ENCODE measurements at places on chromosomes 1 and 21.

- DNase-seq, result no peak
Observed at GRCh38 chr1:32990887-32991286, 26.3 kb upstream of the RNF19B start.

- DNase-seq, result no peak
Observed at GRCh38 chr1:159121526-159121925, 45.0 kb upstream of the AIM2 start.

GRCh38 chr1:7580923-7581753 lies 190.0 kb upstream of the VAMP3 start:
- DNase-seq, result no peak

DNA sequence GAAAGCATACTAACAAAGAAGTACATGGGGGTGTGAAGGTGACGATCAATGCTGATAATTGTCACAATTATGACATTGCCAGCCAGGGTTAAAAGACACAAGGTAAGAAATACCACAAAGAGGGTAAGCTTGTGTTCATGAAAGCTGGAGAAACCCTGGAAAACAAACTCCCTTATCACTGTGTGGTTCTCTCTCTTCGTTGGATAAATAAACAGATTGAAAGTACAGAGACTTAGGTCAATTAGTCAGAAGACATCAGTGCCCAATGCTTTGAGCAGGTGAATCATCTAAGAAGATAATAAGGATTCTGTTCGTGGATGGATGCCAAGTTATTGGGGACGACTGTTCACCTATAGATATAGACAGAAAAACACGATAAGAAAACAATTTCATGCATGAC lies 22.4 kb upstream of the FCER1A start:
- no peak for DNase-seq

- DNase-seq, result no peak
Observed at GRCh38 chr1:220682901-220683576, 7.1 kb upstream of the C1orf115 start.

DNA sequence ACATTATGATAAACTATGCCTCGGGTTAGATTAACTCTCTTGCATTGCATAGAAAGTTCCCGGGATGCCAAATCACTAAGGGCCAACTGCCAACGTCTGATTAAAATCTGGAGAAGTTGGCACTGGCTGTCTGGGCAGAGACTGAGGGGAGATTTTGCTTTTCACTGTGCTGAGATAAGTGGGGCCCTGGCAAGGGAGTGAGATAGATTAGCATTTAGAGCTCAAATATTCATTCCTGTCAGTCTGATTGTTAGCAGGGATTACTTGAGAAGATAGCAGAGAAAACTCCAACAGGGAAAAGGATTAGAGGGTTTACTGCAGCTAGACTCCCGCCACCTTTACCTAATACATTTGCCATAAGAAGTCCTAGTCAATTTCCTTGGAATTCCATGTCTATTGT lies 714.1 kb upstream of the CHRM3 start:
- peak; percentile 47 for DNase-seq

DNA sequence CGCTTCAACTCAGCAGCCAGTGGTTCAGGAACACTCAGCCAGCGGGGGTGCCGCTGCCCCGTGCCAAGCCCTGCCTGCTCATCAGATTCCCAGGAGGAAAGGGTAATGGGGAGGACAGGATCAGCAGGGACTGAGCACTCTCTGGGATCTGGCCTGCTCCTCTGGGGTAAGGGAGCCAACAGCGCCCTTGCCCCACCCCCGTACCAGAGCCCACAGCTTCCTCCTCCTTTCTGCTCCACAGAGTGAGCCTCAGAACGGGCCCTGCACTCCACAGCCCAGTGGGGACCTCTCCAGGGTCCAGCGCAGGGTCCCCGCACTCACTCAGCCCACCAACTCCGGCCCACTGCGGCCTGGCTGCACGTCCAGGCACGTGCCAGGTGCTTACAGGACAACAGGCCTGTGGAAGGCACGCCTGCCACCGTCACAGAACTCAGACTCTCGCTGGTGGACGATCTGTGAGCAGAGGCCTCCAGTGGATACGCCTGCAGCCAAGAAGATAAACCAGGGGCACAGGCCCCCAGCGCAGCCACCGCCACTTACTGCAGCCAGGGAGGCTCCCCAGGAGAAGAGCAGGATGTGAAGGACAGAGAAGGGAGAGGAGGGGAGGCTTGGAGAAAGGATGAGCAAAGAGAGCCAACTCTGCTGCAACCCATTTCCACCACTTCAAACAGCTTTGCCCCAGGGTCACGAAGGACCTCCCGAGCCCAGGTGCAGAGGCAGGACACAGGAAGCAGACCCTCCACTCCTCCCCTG lies 2.1 kb downstream of the MEGF6 start:
- no peak for DNase-seq

DNA sequence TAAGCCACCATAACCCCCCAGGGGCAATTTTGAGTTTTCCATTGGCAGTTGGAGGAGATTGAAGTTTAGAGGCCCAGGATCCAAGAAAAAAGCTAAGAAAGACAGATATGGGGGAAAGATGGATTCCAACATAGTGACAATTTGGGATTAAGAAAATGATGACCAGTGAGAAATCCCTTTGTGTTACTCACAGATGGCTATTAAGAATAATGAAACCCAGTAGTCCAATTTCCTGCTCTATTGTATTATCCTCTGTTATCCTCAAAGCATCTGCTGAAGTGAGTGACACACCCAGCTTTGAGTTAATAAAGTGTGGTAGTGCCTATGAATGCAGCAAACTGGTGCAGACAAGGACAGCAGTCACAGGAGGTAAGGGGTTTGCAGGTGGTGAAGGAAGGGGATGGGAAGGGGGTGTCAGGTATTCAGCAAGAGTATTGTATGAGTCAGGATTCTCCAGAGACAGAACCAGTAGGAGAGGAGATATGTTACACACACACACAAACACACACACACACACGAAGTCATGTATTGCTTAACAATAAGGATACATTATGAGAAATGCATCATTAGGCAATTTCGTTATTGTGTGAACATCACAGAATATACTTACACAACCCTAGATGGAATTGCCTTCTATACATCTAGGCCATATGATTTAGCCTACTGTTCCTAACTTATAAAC lies 112.4 kb upstream of the VANGL1 start:
- DNase-seq, result no peak

DNA sequence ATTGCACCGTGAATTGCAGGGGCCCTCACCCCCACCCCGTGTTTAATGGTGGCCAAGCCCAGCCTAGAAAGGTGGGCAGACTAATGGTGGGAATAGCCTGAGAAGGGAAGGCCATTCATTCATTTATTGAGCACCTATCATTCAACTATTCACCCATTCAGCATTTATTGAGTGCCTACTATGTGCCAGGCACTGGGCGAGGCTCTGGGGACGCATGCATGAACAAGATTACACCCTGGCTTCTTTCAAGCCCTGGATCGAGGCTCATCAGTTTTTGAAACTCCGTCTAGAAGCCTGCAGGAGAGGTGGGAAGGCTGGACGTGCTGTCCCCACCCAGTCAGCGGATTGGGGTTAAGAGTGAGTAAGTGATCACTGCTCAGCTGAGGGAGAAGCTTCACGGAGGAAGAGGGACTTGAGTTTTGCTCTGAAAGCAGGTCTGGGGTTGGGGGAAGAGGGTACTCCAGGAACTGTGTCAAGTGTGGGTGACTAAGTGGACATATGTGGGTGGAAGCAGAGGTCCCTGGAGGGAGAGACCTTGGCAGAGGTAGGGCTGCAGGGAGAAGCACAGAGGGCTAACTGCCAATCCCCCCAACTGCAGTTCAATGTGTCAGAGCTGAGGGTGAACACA lies 35.6 kb downstream of the MEF2D start:
- no peak for DNase-seq

DNA sequence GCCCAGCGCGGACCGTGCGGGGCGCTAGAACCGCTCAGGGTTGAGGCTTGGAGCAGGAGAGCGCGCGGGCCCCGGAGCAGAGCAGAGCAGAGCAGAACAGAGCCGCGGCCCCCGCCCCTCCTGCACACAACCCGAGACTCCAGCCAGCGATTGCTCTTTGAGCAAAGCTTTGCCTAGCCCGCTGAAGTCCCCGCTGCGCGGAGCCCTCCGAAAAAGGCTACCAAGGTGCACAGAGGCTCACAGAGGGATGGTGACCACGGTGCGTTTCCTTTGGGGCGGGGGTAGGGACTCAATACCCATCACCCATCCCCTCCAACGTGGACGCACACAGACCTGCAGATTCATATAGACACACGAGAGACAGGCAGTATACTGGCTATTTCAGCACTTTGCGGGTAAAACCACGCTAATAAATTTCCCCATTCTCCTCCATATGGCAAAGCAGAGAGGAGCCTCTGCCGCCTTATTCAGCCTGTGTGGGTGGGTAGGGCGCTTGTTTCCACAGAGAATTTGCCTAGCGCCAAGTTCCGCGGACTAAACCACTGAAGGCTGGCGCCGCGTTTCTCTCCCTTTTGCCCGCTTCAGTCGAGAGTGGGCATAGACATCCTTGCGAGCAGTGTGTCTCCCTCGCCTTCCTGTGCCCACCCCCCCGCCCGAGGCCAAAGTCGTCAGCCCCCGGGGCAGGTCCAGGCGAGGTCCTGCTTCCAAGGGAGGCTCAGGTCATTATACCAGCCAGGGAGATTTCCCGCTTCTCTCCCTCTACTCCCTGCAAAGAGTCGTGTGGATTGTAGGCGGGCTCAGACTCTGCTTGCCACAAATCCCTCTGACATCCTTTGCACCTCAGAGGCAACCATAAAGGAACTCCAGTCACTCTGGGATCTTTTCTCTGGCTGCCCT lies 8.5 kb downstream of the HLX start:
- no peak for DNase-seq

- DNase-seq, result no peak
Observed at GRCh38 chr1:53483656-53484055, 24.5 kb downstream of the DMRTB1 start.
